ENCODE measurements at places on chromosomes 4 and X.

DNA sequence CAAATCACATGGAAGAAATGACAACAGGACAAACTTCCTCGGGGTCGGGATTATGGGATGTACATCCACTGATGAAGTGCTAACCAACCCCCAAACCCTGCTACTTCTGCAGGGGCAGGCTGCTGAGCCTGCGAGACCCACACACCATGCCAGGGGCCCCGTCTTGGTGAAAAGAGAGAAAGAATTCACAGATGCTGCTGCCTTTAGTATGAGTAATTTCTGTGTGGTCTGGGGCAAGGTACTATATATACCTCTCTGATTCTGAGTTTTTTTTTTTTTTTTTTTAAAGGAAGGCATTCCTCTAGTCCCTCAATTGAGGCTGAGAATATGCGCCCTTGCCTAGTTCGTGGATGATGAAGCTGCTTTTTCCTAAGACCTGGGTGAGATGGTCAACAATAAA, 24.8 kb downstream of the PDHA1 start:
- DNase-seq = no peak

GRCh38 chrX:24526616-24527015, 61.5 kb downstream of the PDK3 start:
- DNase-seq = no peak

GRCh38 chr4:80471756-80472155, 136.2 kb downstream of the CFAP299 start:
- no peak for DNase-seq

DNA sequence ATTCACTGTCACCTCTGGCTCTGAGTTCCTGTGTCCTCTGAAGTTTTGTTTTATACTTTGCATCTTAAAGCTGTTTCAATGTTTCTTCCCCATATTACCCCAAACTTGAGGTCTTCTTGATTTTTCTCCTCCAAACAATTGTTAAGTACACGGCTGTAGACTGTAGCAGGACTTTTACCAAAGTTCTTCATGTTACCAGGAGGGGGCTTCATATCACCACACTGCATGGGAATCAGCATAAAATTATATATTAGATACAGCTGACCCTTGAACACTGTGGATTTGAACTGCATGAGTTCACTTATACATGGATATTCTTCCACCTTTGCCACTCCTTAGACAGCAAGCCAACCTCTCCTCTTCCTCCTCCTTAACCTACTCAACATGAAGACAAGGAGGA, 56.6 kb downstream of the SPATA18 start:
- DNase-seq = no peak

DNA sequence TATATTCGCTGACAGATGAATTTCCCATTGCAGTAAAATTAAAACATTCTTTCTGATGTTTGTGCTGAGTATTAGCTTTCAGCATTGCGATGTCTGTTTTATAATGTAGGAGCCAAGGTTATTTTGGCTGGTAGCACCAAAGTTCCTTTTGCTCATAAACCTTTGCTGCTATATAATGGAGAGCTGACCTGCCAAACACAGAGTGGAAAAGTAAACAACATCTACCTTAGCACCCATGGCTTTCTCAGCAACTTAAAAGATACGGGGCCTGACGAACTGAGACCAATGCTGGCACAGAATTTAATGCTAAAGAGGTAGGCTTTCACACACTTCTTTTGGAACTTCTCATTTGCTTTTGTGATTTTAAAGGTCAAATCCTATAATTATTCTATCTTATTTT, 46.0 kb downstream of the WDR19 start:
- DNase-seq = no peak

DNA sequence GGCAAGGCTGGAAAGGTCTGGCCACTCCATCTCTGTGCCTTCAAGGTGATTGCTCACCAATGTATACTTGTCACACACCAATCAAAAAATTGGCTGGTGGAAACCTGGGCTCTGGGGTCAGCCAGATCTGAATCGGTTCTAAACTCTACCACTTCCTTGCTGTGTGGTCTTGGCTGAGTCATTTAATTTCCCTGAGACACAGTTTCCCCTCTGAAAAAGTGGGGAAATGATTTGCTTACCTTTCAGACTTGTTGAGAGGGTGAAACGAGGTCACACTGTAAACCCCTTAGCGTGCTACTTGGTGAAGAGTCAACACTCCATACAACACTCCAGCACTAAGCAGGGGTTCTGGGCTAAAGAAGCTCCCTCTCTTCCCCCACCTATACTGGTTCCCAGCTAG, 252.3 kb upstream of the ZIC3 start:
- DNase-seq = no peak

GRCh38 chrX:78769946-78770345, 22.4 kb downstream of the LPAR4 start:
- DNase-seq = no peak

DNA sequence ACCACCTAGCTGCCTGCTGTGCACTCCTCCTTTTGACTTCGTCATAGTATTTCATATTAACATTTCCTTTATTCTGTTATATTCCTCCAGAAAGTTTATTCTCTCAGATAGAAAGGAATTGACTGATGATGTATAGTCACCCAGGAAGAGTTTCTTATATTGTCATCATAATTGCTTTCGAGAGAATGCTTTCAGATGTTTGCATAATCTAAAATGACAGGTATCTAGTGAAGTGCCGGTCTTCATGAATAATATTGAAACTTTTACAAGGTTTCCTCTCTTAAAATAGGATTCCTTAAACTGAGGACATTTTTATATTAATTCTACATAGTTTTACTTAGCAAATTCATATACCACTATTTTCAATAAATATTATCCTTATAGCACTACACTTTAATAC, 10.1 kb downstream of the SEC24D start:
- no peak for DNase-seq

DNA sequence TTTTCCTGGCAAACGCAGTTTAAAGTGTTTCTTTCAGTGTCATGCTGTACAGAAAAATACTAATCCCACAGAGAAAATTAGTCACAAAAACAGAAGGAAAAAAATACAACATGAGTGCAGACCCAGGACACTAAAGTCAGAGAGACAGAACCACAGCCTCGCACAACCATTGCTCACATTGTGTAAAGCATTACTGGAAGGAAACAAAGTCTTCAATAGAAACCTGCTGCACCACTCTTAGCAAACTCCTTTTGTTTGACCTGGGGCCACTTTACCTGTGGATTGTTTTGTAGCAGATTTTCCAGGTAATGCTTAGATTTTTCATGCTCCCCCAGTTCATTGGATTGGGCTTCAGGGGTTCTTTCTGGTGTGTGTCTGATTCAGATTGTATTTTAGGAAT, 131.8 kb upstream of the TMLHE start:
- no peak for DNase-seq

DNA sequence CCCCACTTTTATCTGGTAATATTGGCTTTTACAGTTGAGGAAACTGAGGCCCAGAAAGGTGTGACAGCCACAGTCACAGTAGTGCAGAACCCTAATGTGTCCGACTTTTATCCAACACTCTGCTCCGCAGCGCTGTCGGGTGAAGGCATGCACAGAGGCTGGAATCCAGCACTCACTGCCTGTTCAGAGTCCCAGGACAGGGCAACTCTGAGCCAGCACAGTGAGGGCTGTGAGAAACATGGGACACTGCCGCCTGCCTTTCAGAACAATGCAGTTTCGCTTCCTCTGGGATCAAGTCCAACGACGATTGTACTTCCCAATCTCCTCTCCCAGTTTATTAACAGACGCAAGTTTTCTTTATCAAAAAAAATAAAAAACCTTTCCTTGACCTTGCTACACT, 41.9 kb upstream of the PDGFRA start:
- DNase-seq = no peak

GRCh38 chr4:54784161-54784671, 126.5 kb downstream of the KIT start:
- peak; percentile 60 for DNase-seq

GRCh38 chrX:18877469-18877868, 106.4 kb downstream of the PHKA2 start:
- no peak for DNase-seq

DNA sequence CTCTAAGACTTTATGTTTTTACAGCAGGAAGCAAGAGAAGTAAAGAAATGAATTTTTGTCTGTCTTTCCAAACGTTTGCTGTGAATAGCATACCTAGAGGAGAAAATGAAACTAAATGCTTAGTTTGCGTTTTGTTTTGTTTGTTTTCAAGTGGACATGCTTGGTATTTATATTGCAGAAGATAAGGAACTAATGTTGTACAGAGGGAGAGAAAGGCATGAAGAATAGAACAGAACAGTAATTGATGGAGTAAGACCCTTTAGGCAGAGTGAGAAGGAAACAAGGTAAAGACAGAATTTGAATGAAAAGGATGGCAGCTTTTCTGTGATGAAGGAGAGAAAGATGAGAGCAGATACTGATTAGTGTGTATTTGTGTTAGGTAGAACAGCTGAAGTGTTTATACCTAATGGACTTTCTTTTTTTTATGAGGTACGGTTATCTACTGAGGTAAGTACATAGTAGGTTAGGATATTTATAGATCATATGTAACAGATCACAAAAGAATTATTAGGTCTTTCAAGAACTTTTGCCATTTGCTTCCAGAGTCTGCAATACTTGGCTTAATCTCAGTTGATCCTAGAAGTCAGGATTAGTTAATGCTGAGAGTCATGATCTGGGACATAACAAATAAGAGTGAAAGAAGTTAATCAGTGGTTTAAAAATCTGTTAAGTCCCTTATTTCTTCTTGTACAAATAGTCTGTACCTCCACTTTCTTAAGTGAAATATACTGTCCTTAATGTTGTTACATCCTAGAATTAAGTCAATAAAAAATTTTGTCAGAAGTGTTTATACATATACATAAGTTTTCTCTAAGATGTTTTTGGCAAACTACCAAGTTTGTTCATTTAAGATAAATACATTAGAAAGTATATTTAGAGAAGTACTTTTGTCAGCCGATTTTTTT, 36.8 kb downstream of the FABP2 start:
- DNase-seq = no peak

DNA sequence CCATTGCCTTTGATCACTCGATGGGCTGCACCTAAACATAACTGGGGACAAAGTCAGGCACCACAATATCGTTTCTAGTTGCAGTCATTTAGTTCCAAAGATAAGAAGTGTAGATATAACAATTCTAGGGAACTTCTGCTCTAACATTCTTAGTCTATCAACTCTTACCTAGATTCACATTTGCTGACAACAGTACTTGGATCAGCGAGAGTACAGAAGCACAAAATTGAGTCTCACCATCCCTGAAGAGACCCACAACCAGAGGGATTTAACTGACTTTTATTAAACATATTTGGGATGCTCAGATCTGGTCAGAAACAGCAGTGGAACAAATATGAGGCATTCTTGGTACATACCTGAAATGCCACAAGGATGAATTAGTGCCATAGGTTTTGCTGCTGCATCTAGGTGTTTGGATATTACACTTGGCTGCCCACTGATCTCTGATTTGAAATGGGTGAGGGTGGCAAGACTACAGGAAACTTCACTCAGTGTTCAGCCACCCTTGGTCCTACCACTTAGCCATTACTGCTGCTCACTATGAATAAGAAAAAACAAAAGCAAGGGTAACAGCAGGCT, 28.9 kb upstream of the HUWE1 start:
- DNase-seq = no peak

GRCh38 chr4:114257501-114257900, 278.1 kb upstream of the ARSJ start:
- no peak for DNase-seq

- no peak for DNase-seq
These were observed 63.1 kb upstream of the CITED1 start for GRCh38 chrX:72368796-72369195.

- DNase-seq = no peak
These were observed 711.2 kb downstream of the ADGRL3 start for GRCh38 chr4:61911313-61911756.

GRCh38 chr4:144611850-144612249, 34.1 kb upstream of the HHIP start:
- no peak for DNase-seq

All from amniotic stem cell (primary cell).